Activated CD4-positive, alpha-beta memory T cell treated with anti-CD3 and anti-CD28 coated beads, Interleukin-2, amount 10 ng/mL, durations not matched to agents 7 days and 5 days (primary cell): ENCODE measurements at places on chromosomes 11 and 22. TPM values are rescaled to one million over a fixed set of nuclear protein-coding genes. Genes with fewer than 3 reads are reported as not detected.

The OR6A2 gene
- total RNA-seq: not detected

The CYB5R2 gene
- total RNA-seq: 1.8 TPM

The RBFOX2 gene
- 1.4 TPM for total RNA-seq

The NF2 gene
- 60.1 TPM for total RNA-seq

The PDGFB gene
- 6.5 TPM for total RNA-seq

The DUSP8 gene
- total RNA-seq: 2.7 TPM

The NCAM1 gene
- 0.78 TPM for total RNA-seq

The MLC1 gene
- 0.50 TPM for total RNA-seq

The APOL5 gene
- not detected for total RNA-seq

The SPI1 gene
- total RNA-seq: not detected

The MRGPRD gene
- not detected for total RNA-seq

The GRAP2 gene
- 111 TPM for total RNA-seq

The MUC5AC gene
- not detected for total RNA-seq

The TMEM121B gene
- not detected for total RNA-seq

The TRPC6 gene
- not detected for total RNA-seq

The OR51I1 gene
- not detected for total RNA-seq

The FLRT1 gene
- 0.05 TPM for total RNA-seq

The CABP4 gene
- total RNA-seq: 3.3 TPM

The DEUP1 gene
- total RNA-seq: not detected

The C11orf98 gene
- 88.4 TPM for total RNA-seq

The OR51E2 gene
- not detected for total RNA-seq

The VWA5A gene
- total RNA-seq: 6.8 TPM

The GAL3ST1 gene
- total RNA-seq: not detected

The TRIM21 gene
- total RNA-seq: 75.9 TPM
